ENCODE measurements at places on chromosomes 2 and 18.

GRCh38 chr2:37224063-37224462, 7.3 kb downstream of the CEBPZ start:
- no peak for DNase-seq

DNA sequence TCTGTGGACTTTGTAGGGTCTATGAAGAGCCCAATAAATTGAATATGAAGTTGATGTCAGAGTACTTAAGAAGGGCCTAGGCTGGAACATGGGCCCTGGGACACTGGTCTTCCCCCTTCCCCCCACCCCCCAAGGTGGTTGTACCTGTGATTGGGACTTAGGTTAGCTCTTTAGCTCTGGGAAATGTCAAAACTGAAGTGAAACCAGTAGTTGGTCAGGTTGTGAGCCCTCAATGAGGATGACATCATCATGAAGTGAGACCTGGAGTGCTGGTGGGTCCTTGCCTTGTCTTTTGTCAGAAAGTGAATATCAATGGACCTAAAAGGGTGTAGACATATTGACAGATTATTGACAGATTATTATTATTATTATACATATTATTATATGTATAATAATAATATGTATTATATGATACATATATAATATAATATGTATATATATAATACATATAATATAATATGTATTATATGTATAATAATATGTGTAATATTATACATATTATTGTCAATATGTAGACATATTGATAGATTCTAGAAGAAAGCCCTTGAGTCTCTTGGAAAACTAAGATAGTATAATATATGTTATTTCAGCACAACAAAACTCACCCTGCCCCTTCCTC, 5.4 kb downstream of the MARS2 start:
- DNase-seq, result no peak

DNA sequence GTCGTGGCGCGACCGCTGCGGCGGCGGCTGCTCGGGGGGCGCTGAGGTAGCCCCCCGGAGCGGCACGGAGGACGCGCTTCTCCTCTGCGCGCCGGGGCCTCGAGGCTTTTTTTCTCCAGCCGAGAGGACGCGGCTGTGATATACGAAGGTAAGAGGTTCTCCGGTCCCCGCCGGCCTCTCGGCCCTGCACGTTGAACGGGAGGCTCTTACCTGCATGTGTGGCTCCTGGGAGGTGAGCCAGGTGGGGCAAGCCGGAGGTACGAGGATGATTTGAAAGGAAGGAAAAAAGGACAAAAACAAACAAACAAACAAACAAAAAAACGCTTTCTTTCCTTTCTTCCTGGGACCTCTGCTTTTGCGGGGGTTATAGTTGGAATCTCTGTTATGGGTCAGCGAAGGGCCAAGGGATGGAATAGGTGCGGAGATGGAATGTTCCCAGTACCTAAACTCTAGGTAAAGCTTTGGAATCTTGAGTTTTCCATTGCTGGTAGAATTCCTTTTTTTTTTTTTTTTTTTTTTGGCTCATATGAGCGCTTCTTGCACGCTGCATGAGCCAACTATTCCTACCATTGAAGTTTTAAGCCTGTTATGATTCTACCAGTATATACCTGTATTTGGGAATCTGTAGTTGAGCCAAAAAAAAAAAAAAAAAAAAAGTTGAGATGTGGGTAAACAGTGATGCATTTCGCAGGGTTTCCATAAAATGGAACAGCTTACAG, 674 bp downstream of the PTPN4 start:
- DNase-seq, result no peak

GRCh38 chr18:48445540-48445939, 36.4 kb upstream of the ZBTB7C start:
- DNase-seq, result peak; percentile 78

- peak; percentile 11 for DNase-seq
Observed at GRCh38 chr18:36128530-36128870, 640 bp downstream of the SLC39A6 start.
